Fibroblast of skin of back (primary cell): ENCODE measurements at places on chromosomes 6 and 20.
A peak's percentile ranks its signal among the peaks of the same experiment; 100 is the strongest.

GRCh38 chr20:3250091-3250504, 11.1 kb upstream of the SLC4A11 start:
- DNase-seq, result no peak

DNA sequence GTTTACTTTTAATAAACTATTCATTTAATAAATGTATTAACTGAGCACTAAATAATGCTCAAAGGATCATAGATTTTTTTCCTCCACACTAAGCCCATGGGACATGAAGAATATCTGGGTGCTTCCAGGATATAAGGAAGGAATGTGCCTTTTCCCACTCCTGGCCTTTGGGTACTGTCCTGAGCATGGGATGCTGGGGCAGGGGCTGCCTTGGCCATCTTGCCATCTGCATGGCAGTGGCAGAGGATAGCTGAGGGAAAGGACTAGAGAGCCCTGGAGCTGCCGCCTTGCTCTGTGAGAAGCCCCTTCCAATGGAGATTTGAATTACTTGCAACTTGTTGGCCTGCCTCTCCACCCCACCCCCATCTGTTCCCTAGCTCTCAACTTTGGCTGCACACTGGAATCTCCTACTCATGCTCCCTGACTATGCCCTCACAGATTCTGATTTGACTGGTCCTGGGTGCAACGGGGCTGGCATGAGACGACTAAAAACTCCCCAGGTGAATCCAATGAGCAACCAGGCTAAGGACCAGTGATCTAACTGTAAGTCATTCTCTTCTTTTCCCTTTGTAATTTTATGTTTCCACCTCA, 15.6 kb downstream of the DDRGK1 start:
- DNase-seq, result no peak

GRCh38 chr6:167392631-167393316, 67.9 kb downstream of the TTLL2 start:
- DNase-seq, result no peak

- peak; percentile 99 for DNase-seq
Measured at GRCh38 chr20:17843246-17844132, 125.1 kb downstream of the SNX5 start.

GRCh38 chr20:20580139-20580538, 132.3 kb downstream of the RALGAPA2 start:
- no peak for DNase-seq

GRCh38 chr6:137878486-137879285, 11.6 kb downstream of the TNFAIP3 start:
- DNase-seq, result peak; percentile 55

DNA sequence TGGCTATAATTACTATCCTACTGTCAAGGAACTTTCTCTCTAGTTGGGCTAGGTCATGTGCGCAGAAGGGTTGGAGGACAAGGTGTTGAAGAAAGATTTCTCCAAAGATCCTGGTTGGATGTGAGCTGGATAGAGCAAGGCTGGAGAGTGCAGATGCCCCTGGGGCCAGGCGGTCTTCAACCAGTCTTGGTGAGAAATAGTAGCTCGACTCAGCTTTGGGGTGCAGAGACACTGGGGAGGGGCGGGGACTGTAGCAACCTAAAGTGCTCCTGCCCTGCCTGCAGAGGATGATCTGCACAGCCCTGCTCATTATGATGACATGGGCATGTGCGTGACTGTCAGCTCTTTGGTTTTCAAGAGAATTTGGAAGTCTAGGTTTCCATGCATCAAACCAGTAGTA, 35.9 kb downstream of the PHACTR3 start:
- no peak for DNase-seq

- DNase-seq, result no peak
Measured at GRCh38 chr6:106156863-106157262, 70.7 kb downstream of the PRDM1 start.

- no peak for DNase-seq
Measured at GRCh38 chr6:72636215-72636614, 14.4 kb downstream of the KCNQ5 start.

GRCh38 chr20:52234302-52235045, 42.9 kb upstream of the ZFP64 start:
- no peak for DNase-seq

GRCh38 chr20:47668313-47669151, 116.7 kb downstream of the SULF2 start:
- DNase-seq, result no peak

GRCh38 chr6:146803601-146804000, 204.8 kb downstream of the ADGB start:
- DNase-seq, result no peak

- DNase-seq, result no peak
Measured at GRCh38 chr6:134735461-134735860, 214.4 kb downstream of the ALDH8A1 start.

DNA sequence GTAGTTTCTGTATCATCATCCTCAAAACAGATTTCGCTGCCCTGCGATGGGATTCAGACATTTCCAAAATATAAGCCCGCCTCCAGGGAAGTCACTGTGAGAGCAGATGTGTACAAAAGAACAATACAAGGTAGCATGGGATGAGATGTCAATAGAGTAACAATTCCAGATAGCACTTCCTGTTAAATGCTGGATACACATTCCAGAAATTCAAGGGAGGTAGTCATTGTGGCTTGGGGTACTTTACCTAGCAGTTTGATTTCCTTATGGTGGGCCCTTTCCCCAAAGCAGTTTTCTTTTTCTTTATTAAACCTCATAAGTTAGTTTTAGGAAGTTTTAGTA, 2.5 kb downstream of the RNF217 start:
- peak; percentile 38 for DNase-seq

GRCh38 chr6:17101422-17102257, at the start of gene STMND1:
TSS of gene STMND1 (plus strand) at chr6:17102050. CDS start at chr6:17102258, 208 bp downstream.
- DNase-seq, result peak; percentile 48

- peak; percentile 30 for DNase-seq
Measured at GRCh38 chr6:30061858-30062458, 893 bp downstream of the POLR1H start.

DNA sequence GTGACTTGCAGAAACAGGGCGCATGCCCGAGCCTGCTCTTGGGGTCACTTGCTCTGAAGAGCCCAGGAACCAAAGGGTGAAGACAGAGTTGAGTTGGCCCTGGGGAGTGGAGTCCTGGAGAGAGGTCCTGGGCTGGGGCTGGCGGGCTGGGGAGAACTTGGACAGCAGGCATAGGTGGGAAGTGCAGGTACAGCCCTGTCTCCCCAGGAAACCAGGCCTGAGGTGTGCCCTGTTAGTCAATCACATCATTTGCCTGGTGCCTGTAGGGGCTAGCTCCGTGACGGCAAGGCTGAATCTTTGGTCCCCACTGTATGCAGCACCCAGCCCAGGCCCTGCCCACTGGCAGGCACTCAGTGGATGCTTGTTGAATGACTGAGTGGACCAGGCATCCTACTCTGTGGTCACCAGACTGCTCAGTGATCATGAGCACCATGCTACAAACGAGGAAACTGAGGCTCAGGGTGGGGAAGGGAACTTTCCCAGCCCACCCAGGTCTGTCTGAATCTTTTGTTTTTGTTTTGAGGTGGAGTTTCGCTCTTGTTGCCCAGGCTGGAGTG, 15.6 kb upstream of the NOL4L start:
- no peak for DNase-seq

DNA sequence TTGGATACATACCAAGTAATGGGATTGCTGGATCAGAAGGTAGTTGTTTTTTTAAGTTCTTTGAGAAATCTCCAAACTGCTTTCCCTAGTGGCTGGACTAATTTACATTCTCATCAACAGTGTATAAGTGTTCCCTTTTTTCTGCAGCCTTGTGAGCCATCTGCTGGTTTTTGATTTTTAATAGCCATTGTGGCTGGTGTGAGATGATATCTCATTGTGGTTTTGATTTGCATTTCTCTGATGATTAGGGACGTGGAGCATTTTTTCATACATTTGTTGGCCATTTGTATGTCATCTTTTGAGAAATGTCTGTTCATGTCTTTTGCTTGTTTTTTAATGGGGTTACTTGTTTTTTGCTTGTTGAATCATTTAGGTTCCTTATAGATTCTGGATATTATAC, 34.8 kb downstream of the TOP1 start:
- no peak for DNase-seq
